ENCODE measurements at places on chromosomes 12 and 14.

DNA sequence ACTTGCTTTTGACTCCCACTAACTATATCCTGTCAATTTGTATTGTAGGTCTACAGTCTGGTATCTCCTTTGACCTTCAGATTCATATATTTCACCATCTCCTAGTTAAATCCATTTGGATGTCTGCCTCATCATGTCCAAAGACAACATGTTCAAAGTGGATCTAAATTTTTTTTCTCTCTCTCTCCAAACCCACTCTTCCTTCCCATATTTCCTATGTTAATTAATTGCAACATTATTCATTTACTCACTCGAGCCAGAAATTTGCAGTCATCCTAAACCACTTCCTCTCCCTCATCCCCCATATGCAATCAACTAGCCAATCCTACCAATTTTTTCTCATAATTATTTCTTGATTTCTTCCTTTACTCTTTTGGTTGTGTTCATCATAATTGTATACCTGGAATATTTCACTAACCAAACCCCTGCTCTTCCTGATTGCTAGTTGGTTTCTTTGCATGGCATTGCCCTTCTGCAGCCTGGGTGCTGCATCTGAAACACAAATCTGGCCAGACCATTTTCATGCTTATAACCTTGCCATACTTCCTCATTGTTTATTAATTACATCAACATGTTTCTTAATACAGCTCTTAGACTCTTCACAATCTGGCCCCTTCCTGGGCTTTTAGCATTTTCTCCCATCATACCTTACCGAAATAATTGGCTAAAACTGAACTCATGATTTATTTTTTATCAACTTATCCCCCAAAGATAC, 442.2 kb downstream of the ADAMTS20 start:
- DNase-seq: no peak

DNA sequence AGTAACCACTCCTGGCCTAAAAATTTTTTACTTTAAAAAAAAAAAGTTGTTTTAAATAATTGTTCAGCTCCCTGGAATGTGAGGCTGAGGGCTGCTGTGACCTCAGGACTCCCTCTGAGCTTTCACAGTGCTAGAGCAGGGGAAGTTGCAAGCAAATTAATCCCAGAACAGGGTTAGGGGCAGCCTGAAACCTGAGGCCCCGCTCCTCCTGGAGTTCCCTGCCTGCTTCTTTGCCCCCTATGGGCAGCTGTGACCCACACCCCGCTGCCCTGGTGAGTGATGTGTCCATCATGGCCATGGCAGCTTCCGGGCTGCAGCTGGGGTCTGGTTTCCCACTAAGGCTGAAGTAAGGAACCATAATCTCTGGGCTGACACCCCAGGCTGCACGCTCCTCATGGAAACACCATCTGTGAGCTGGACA, 9.5 kb downstream of the RITA1 start:
- DNase-seq: no peak

GRCh38 chr12:76696186-76696585, 67.7 kb upstream of the ZDHHC17 start:
- no peak for DNase-seq

DNA sequence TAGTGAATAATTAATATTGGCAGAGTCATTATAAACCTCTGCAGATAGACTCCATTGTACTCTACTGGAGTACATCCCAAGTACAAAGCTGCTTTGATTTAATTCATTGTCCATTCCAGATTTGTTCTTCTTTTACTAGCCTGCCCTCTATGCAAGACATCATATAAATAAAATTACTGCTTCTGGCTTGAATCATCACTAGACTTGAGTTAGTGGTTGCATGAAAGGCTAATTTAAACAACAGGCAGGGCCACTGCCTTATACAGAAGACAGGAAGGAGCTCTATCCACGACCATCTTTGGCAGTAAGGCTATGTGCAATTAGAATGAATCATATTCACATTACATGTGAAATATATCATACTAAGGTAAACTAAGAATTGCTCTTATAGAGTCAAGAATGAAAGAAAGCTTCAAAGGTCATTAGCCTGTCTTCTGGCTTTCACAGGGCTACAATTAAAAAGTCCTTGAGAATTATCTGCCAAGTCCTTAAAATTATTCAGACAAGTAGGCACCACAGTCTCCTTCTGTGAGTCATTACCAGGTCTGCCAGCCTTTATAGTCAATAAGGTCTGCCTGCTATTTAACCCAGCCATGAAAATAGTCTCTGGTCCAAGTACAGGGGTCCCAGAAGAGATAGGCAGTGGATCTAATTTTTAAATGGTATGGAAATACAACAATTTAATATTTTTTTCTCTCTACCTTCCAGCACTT, 631.8 kb downstream of the TMTC2 start:
- no peak for DNase-seq

DNA sequence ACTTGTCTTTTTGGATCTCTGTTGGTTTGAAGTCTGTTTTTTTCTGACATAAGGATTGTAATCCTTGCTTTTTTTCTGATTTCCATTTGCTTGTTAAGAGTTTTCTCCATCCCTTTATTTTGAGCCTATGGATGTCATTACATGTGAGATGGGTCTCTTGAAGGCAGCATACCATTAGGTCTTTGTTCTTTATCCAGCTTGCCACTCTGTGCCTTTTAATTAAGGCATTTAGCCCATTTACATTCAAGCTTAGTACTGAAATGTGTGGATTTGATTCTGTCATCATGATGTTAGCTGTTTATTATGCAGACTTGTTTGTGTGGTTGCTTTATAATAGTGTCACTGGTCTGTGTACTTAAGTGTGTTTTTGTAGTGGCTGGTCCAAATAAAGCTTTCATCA, 100.0 kb downstream of the CCDC91 start:
- DNase-seq: no peak

GRCh38 chr14:99758121-99758821, 34.9 kb upstream of the EML1 start:
- no peak for DNase-seq

DNA sequence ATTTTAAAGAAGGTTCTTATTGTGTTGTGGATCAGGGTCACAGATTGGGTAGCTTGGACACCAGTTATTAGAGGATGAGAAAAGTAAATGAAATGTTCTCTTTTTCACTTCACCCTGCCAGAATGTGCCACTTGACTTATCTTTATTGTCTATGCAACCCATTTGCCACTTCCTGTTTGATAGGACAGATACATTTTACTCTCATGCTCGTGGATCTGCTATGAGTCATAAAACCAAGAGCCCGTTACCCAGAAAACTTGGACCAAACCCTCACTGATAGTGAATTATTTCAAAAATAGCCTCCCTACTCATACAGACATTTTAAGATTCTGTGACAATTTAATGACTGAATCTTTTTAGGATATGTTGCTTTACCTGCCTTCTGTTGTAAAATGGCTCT, 1.8 kb downstream of the ISCA2 start:
- no peak for DNase-seq

GRCh38 chr12:117498256-117498655, 136.8 kb upstream of the NOS1 start:
- DNase-seq: no peak

- no peak for DNase-seq
These were observed 45.7 kb downstream of the SPPL3 start for GRCh38 chr12:120858306-120859088.

DNA sequence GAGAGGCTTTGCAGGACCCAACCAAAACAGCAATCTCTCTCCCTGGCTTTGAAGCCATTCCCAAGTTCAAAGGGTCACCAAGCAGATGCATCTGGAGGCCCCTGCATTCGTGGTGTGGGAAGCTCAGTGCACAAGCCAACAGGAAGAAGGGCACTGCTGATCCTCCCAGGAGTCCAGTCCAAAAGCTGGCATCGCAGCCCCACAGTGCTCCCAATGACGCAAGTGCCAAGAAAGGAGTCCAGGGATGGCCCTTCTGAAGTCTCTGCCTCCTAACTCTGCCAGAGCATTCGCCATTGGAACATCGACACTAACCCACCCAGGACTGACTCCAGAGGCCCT, 25.1 kb downstream of the PXN start:
- DNase-seq: no peak

- DNase-seq: no peak
These were observed 22.7 kb upstream of the KRT78 start for GRCh38 chr12:52871291-52872039.

- no peak for DNase-seq
These were observed 72.1 kb downstream of the AVPR1A start for GRCh38 chr12:63078906-63079305.

DNA sequence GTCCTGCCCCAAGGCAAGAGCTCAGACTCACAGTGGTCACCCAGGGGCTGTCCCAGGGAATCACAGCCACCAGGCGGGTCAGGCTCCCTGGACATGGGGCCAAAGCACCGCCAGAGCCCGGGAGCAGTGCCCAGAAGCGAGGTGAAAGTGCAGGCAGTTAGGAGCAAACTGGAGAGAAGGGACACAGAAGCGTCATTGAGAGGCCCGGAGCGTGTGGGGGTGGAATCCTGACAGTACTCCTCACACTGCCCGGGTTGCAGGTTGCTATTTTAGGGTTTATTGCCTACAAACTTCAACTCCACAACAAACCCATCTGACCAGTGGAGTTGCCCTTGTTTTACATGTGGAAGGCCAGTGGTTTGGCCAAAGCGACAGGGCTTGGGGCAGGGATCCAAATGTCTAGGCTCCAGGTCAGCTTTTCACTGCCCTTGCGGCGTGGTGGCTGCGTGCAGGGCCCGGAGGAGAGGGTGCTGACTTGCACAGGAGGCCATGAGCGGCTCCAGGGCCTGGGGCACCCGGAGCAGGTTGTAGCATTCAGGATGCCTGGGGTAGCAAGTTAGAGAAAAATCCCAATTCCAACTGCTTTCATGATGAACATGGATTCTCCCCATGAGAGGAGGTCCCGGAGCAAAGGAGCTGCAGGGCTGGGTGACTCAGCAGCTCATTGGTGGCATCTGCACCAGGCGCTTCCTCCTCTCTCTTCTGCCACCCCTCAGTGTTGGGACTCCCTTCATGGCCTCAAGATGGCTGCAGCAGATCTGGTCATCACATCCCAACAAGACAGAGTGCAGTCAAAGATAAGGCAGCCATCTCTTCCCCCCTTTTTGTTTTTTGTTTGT, 112.3 kb upstream of the NCOR2 start:
- DNase-seq: no peak

GRCh38 chr14:92258934-92259333, 64.0 kb upstream of the SLC24A4 start:
- DNase-seq: peak; percentile 40

DNA sequence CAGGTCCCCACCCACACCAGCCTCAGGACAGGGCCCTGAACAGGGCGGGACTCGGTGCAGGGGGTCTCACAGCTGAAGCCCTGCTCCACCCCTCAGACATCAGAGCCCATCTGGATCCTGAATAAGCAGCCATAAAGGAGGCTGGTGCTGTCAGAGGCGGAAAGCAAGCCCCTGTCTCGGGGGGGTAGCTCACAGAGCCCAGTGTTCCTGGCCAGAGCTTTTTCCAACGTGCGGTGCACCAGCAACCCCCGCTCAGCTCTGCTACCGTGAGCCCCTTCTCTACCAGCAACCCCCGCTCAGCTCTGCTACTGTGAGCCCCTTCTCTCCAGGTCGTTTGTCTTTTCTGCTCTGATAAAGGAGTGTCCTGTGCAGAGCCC, 136.5 kb upstream of the SFSWAP start:
- DNase-seq: no peak

DNA sequence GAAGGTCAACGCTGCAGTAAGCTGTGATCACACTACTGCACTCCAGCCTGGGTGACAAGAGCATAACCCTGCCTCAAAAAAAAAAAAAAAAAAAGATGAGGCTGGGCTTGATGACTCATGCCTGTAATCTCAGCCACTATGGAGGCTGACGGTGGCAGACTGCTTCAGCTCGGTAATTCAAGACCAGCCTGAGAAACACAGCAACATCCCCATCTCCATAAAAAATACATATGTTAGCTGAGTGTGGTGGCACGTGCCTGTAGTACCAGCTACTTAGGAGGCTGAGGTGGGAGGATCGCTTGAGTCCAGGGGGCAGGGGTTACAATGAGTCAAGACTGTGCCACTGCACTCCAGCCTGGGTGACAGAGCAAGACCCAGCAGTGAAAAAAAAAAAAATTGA, 50.4 kb downstream of the GXYLT1 start:
- no peak for DNase-seq

GRCh38 chr14:52313462-52313861, 650 bp upstream of the PTGER2 start:
- no peak for DNase-seq

DNA sequence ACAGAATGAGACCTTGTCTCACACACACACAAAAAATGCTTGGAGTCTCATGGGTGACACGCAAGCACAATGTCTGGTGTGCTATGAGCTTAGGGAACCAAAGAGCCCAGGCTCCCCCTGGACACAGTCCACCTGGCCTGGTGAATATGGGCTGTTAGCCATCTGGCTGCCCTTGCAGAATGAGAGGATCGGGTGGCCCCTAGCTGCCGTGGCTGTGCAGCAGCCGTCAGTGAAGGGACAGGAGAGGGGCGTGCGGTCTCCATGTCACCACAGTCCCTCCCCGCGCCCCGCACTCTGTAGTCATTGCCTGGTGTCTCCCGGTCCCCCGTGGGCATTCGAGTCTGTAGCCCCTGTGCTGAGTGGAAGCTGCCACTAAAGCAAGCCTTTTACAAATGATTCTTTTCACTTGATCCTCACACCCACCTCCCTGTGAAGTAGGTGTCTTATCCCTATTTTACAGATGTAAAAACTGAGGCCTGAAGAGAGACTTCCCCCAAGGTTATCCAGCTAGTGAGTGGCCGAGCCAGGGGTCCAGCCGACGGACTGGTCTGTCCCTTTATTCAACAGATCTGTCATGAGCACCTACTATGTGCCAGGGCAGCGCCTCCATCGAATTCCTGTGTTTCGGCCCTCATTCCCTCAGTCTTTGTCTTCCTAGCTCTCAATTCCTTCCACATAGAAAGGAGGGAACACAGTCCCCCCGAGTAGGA, 18.8 kb downstream of the MVK start:
- DNase-seq: no peak

GRCh38 chr14:50941151-50941550, 3.1 kb downstream of the PYGL start:
- DNase-seq: no peak

GRCh38 chr14:37411079-37411735, 183.8 kb downstream of the FOXA1 start:
- DNase-seq: no peak

GRCh38 chr14:89853936-89854693, 100.4 kb downstream of the EFCAB11 start:
- DNase-seq: no peak

GRCh38 chr14:53043027-53043581, 92.3 kb upstream of the FERMT2 start:
- no peak for DNase-seq
